ENCODE measurements at places on chromosomes 2 and 18. TPM values are rescaled to one million over a fixed set of nuclear protein-coding genes. Genes with fewer than 3 reads are reported as not detected.

- DNase-seq = no peak
- peaks cover 11% of the 10 kb centered on the region for H3K27me3 ChIP-seq
- no peak overlapping the region for H3K27ac ChIP-seq
- no peaks in the 10 kb centered on the region for H3K36me3 ChIP-seq
- no peak overlapping the region for H3K4me3 ChIP-seq
Measured at GRCh38 chr2:124563426-124563825, 538.3 kb downstream of the CNTNAP5 start.

- H3K4me1 ChIP-seq = peaks cover 46% of the 10 kb centered on the region
- H3K36me3 ChIP-seq = no peaks in the 10 kb centered on the region
- H3K27me3 ChIP-seq = no peaks in the 10 kb centered on the region
Measured at GRCh38 chr18:3624546-3624934, 174.6 kb downstream of the TGIF1 start.

- no peaks in the 10 kb centered on the region for H3K36me3 ChIP-seq
- H3K4me3 ChIP-seq = no peak overlapping the region
- no peak for DNase-seq
- H3K4me1 ChIP-seq = no peaks in the 10 kb centered on the region
- H3K27me3 ChIP-seq = no peaks in the 10 kb centered on the region
Measured at GRCh38 chr2:181138816-181139215, 158.4 kb downstream of the UBE2E3 start.

DNA sequence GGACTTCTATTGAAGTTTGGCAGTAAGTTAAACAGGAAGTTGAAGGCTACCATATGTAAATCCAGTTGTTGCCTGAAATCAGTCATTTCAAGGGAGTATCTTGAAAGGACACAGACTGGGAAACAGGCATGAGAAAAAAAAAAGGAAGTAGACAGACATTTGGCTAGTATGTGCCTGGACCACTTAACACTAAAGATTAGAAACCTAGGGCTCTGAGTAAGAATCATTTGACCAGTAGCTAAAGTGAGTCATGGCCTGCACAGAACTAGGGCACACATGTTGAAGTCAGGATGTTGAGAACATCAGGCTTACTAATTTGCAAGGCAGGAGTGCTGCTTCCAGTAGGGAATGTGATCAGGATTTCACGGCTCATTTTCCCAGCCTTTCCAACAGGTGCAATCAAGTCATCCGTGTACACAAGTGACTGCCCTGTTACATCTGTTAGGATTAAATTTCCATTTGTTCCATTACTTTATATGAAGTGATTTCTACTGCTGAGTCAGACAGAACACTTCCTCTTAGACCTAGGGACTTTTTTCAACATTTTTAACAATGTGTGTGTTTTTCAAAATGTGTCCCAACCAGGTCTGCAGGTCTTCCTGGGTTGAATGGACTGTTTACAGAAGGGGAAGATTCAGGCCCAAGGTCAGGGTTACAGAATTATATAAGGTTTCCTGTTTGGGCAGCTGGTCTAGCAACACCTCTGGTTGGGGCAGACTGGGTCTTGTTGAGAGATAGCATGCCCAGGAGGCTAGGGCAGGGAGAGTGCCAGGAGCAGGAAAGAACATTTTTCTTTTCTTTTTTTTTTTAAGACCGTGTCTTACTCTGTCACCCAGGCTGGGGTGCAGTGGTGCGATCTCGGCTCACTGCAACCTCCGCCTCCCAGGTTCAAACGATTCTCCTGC, 145.6 kb downstream of the TGIF1 start:
- peak overlapping the region; percentile 72 for H3K4me3 ChIP-seq
- no peak for DNase-seq
- H3K27me3 ChIP-seq = no peaks in the 10 kb centered on the region
- H3K36me3 ChIP-seq = no peaks in the 10 kb centered on the region

Gene PDCL3
- 20.6 TPM for total RNA-seq

- no peak overlapping the region for H3K4me3 ChIP-seq
- H3K27me3 ChIP-seq = peaks cover 10% of the 10 kb centered on the region
- no peaks in the 10 kb centered on the region for H3K36me3 ChIP-seq
- no peak for DNase-seq
- H3K4me1 ChIP-seq = peaks cover 13% of the 10 kb centered on the region
Measured at GRCh38 chr2:84686783-84687476, 170.6 kb downstream of the DNAH6 start.

GRCh38 chr2:120632796-120633646, 102.6 kb upstream of the GLI2 start:
- DNase-seq = peak; percentile 49
- H3K27me3 ChIP-seq = peaks cover 32% of the 10 kb centered on the region
- no peaks in the 10 kb centered on the region for H3K36me3 ChIP-seq
- peaks cover 32% of the 10 kb centered on the region for H3K4me1 ChIP-seq
- no peak overlapping the region for H3K4me3 ChIP-seq

GRCh38 chr2:47014564-47015051, 99.0 kb upstream of the MCFD2 start:
- no peak for DNase-seq
- H3K27me3 ChIP-seq = no peaks in the 10 kb centered on the region
- H3K4me3 ChIP-seq = no peak overlapping the region
- H3K4me1 ChIP-seq = peaks cover 9% of the 10 kb centered on the region
- no peak overlapping the region for H3K27ac ChIP-seq

DNA sequence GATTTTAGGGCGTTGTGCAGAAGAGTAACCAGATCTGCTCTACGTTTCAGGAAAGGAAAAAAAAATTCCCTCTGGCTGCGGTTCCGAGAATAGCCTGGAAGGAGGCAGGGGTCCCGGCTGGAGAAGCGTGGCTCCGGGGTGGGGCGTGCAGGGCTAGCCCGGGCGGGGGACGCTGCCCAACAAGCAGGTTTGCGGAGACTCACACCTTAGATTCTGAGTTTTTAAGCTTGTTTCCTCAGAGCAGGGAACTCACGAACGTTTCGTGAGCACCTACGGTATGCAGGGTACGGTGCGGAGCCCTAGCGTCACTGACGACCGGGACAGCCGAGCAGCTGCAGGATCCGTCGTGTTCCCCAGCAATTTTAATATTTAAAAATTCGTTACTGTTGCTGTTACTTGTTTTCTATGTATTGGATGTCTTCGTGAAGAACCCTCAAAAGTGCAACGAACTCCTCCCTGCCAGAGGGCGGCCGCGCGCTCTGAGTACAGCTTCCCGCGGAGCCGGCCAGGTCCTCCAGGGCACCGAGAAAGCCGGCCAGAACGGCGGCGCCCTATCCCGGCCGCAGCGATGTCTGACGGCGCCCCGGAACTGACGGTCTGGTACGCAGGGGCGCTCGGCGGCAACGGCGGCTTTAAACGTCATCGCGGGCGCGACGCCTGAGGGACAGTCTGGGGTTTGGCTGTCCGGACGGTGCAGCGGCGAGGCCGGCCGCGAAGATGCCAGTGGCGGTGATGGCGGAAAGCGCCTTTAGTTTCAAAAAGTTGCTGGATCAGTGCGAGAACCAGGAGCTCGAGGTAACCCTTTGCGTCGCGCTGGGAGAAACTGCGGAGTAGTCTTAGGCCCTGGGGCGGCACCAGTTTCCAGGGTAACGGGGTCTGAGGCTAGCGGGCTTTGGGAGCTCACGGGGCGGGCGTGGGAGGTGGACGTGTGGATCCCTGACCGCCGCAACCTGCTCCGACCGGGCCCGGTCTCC, at the start of gene COPS8:
Gene COPS8 (plus strand): TSS at position 642 of the 974 bp plus-strand sequence. CDS start 76 bp downstream, at position 718.
- H3K27ac ChIP-seq = peak within 1 kb of the TSS; percentile 100
- peak within 1 kb of the TSS; percentile 100 for H3K4me3 ChIP-seq
- DNase-seq = peak; percentile 92
- peaks cover 24% of the 10 kb centered on the region for H3K4me1 ChIP-seq
- H3K36me3 ChIP-seq = peaks cover 8% of the 10 kb centered on the region

Gene KCNK3
- total RNA-seq = 6.6 TPM

Gene CACNB4
- total RNA-seq = 3.3 TPM

GRCh38 chr18:43847164-43848091, 570.1 kb upstream of the SYT4 start:
- peaks cover 22% of the 10 kb centered on the region for H3K4me1 ChIP-seq
- peak overlapping the region; percentile 6 for H3K4me3 ChIP-seq
- peak overlapping the region; percentile 77 for H3K27ac ChIP-seq
- H3K36me3 ChIP-seq = no peaks in the 10 kb centered on the region
- H3K27me3 ChIP-seq = no peaks in the 10 kb centered on the region

Gene CNDP2
- 197 TPM for total RNA-seq

DNA sequence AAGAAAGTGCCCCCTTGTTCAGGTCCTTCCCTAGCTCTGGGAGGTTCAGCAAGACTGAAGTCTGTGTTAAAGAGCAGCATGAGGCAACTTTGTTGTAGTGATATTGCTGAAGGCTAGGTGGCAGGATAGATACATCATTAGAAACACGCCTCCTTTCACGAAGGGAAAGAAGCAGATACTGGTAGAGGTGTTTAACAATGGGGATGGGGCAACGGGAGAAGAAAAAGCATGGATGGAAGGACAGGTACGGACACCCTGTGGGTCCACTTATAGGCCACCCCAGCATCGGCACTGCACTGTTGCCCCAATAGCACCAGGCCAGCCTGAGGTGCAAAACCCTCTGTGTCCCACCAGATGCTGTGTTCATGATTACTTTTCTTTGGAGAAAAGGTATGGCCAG, 3.5 kb upstream of the IGFBP5 start:
- no peak overlapping the region for H3K27ac ChIP-seq
- H3K27me3 ChIP-seq = no peaks in the 10 kb centered on the region
- H3K4me3 ChIP-seq = no peak overlapping the region
- no peaks in the 10 kb centered on the region for H3K36me3 ChIP-seq

DNA sequence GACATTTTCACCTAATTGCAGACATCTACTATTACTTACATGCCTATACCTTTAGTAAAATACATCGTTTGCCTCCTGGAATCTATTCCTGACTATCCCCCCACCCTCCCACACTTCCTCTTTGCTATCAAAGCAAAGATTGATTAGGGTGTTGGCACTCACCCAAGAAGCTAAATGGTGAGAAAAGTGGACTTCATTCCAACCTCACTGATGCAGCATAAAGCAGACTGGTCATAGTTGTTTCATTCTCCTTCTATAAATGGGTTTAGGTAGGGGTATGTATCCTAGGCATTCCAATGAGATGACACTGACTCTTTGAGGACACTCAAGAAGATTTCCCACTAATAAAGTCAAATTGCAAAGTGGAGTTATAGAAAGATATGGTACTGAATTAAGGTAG, 97.4 kb downstream of the LRP1B start:
- H3K27ac ChIP-seq = no peak overlapping the region
- no peak for DNase-seq
- H3K27me3 ChIP-seq = no peaks in the 10 kb centered on the region
- H3K4me3 ChIP-seq = no peak overlapping the region

- H3K4me1 ChIP-seq = peaks cover 6% of the 10 kb centered on the region
- no peaks in the 10 kb centered on the region for H3K27me3 ChIP-seq
- DNase-seq = no peak
- H3K36me3 ChIP-seq = no peaks in the 10 kb centered on the region
- no peak overlapping the region for H3K4me3 ChIP-seq
Measured at GRCh38 chr2:101981504-101981903, 10.3 kb upstream of the IL1R2 start.

DNA sequence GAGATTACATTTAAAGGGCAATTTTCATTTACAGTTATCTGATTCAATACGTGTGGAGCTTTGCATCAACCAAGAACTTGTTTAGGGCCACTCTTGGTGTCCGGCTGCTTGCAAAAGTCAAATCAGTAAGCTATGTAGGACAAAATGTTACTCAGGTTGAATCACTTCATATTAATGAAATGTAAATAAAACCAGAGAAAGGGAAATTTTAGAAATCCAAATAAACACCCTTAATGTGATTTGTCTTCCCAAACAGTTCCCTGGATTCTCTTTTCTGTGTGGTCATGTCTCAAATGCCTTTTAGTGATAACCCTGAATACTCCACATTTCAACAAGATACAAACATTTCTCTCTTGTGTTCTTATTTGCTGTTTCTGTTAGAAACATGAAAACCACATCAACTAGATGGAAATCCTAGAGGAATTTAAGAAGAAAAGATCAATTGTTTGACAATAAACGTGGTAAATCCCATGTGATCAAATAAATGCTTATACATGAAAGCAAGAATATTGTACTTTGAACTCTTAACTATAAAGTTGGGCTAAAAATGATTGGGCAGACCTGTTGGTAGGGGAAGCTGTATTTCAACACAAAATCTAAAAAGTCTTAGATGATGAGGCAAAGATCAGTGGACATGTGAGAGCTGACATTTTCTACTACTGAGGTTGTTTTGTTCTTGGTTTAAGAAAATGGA, 101.3 kb downstream of the CDC42EP3 start:
- H3K4me3 ChIP-seq = no peak overlapping the region
- H3K27me3 ChIP-seq = no peaks in the 10 kb centered on the region
- no peak for DNase-seq
- H3K27ac ChIP-seq = peak overlapping the region; percentile 7
- no peaks in the 10 kb centered on the region for H3K36me3 ChIP-seq

- H3K4me1 ChIP-seq = peaks cover 23% of the 10 kb centered on the region
- no peaks in the 10 kb centered on the region for H3K36me3 ChIP-seq
- H3K27ac ChIP-seq = no peak overlapping the region
- H3K4me3 ChIP-seq = no peak overlapping the region
- DNase-seq = no peak
Measured at GRCh38 chr2:241877989-241878970, 8.8 kb downstream of the RTP5 start.

DNA sequence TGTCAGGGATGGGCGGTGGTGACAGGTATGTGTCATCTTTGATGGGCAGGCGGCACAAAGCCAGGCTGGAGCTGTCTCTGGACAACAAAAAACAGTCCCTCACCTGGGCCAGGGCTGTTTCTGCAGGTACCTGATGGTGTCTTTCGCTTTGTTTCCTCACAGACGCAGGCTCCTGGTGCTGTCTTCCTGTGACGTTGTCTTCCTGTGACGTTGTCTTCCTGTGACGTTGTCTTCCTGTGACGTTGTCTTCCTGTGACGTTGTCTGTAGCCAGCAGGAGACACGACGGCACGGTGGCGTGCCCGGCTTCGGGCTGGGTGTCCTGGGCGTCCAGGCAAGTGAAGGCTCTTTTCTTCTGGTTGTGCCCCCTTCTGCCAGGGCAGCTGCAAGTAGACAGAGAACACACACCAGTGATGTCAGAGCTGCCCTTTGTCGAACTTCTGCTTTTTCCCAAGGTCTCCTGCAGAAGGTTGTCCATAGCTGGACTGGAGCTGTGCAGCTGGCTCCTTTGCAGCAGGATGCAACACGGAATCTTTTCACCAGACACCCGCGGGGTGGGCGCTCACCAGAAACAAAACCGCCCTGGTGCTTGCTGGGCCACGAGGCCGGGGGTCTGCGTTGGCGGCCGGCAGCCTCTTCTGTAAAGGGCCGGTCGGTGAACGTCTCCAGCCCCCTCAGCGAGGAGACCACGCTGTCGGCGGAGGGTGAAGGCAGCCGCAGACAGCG, 21.1 kb downstream of the GPR35 start:
- H3K27me3 ChIP-seq = peaks cover 70% of the 10 kb centered on the region
- no peak overlapping the region for H3K4me3 ChIP-seq
- no peaks in the 10 kb centered on the region for H3K4me1 ChIP-seq
- H3K36me3 ChIP-seq = no peaks in the 10 kb centered on the region
- H3K27ac ChIP-seq = no peak overlapping the region

- H3K27me3 ChIP-seq = peaks cover 83% of the 10 kb centered on the region
- H3K4me1 ChIP-seq = peaks cover 2% of the 10 kb centered on the region
- no peak for DNase-seq
- H3K27ac ChIP-seq = no peak within 1 kb of the TSS
- H3K4me3 ChIP-seq = no peak within 1 kb of the TSS
Measured at GRCh38 chr2:31580321-31581117, at the start of gene SRD5A2. SRD5A2 (minus strand) TSS chr2:31580938; CDS start chr2:31580900, 38 bp downstream.
